DND-41 (cell line): ENCODE measurements at places on chromosomes 7 and 10.
A peak's percentile ranks its signal among the peaks of the same experiment; 100 is the strongest.

DNA sequence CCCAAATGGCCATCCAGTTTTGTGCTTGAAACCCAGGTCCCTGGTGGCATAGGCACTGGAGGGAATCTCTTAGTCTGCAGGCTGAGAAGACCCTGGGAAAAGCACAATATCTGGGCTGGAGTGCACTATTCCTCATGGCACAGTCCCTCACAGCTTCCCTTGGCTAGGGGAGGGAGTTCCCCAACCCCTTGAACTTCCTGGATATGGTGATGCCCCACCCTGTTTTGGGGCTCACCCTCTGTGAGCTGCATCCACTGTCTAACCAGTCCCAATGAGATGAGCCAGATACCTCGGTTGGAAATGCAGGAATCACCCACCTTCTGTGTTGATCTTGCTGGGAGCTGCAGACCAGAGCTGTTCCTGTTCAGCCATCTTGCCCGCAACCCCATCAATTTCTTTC lies 19.8 kb upstream of the NAMPT start:
- no peak overlapping the region for H3K27ac ChIP-seq
- no peaks in the 10 kb centered on the region for H3K36me3 ChIP-seq
- H3K27me3 ChIP-seq = peaks cover 5% of the 10 kb centered on the region
- H3K4me1 ChIP-seq = no peaks in the 10 kb centered on the region
- no peak overlapping the region for H3K4me3 ChIP-seq

DNA sequence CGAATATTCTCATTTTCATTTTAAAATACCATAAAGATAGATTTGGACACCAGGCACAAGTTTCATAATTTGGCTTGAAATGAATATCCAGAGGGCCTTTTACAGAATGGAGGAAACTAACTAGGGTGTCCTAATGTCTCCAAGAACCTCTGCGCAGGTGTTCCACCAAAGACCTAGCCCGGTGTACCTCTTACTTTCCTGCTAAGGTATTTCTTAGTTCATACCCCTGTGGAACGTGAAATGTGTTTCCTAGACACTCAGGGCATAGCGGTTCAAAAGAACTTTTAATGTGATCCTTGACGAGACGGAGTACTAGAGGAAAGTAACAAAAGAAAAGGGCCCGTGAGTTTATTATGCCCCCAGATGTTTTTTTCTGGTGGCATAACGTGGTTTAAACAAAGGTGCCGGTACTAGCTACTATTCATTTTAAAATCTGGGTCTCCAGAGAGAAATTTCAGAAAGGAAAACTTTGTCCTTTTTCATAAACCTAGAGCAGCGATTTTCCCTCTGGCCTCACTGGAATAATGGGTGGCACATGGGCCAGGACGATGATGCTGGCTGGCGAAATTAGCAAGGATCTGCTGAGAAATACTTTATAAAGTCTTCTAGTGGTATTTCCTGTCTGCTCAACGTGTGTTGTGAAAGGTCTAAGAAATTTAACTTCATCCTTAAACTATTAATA lies 1.4 kb downstream of the APBB1IP start:
- H3K27ac ChIP-seq = peak overlapping the region; percentile 94
- H3K4me3 ChIP-seq = peak overlapping the region; percentile 93
- H3K36me3 ChIP-seq = peaks cover 32% of the 10 kb centered on the region
- no peaks in the 10 kb centered on the region for H3K27me3 ChIP-seq
- peak; percentile 32 for DNase-seq

DNA sequence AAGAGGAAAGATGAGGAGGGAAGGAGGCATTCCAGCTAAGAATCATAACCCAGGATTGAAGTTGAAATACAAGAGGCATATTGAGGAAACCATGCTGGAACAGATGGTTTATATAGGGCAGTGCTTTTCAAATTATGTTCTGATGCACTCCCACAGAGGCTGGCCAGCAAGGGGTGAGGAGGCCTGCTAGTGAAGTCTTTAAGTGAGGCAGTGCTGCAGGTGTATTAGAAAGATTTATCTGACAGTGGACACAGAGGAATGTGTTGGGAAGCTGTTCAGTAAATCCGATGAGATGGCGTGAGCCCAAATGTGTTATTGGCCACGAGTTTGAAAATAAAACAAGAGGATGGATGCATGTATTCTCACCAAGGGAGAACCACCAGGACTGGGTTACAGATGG lies 28.6 kb downstream of the REEP3 start:
- no peak for DNase-seq
- H3K27ac ChIP-seq = no peak overlapping the region
- H3K36me3 ChIP-seq = no peaks in the 10 kb centered on the region
- no peak overlapping the region for H3K4me3 ChIP-seq

- H3K4me3 ChIP-seq = no peak overlapping the region
- H3K27me3 ChIP-seq = peaks cover 13% of the 10 kb centered on the region
- H3K27ac ChIP-seq = no peak overlapping the region
- no peaks in the 10 kb centered on the region for H3K36me3 ChIP-seq
- no peak for DNase-seq
- H3K4me1 ChIP-seq = no peaks in the 10 kb centered on the region
Measured at GRCh38 chr10:104139221-104139620, 17.2 kb downstream of the SFR1 start.

DNA sequence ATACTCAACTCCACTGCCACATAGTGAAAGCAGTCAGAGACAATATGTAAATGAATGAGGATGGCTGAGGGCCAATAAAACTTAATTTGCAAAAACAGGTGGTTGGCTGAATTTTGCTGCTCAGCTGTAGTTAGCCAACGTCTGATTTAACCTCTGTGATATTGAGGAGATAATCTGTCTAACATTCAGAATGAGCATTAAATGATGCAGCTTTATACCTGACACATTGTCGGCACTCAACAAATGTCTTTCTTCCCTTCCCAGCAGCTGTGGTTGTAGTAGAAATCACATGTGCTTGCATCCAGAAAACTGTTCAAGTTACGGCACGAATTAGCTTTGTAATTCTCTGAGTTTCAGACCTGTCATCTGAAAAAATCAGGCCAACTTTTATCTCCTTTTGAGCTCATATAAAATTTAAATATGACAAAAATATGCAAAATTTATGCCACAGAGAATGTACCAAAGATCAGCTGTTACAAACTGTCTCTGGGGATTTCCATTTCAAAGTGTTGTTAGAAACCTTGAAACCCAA lies 1239.7 kb downstream of the GATA3 start:
- H3K36me3 ChIP-seq = no peaks in the 10 kb centered on the region
- H3K27me3 ChIP-seq = no peaks in the 10 kb centered on the region
- no peak overlapping the region for H3K27ac ChIP-seq
- no peak overlapping the region for H3K4me3 ChIP-seq
- DNase-seq = no peak
- 0 out of 2 replicates have a peak, but pooled peaks cover 2% of the 10 kb centered on the region for H3K4me1 ChIP-seq

- H3K27me3 ChIP-seq = no peaks in the 10 kb centered on the region
- peaks cover 16% of the 10 kb centered on the region for H3K4me1 ChIP-seq
- no peak overlapping the region for H3K4me3 ChIP-seq
- no peak for DNase-seq
- H3K36me3 ChIP-seq = no peaks in the 10 kb centered on the region
Measured at GRCh38 chr10:68318331-68319059, 13.4 kb upstream of the HNRNPH3 start.

DNA sequence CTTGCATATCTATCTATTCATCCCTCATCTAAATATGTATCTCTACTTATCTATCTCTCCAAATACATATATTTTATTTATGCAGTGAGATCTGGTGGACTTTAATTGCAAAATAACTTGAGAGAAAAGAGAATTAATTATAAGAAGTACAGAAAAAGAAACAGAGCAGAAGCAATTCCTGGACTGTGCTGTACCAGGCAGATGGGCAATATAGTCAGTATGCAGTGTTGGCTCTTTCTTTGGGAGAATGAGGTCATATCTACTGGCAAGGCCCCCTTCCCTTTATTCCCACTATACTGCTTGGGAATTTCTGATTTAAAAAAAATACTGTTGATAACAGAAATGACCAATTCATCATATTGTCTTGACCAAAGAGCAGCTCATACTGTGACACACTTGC lies 49.0 kb upstream of the TOMM7 start:
- no peak for DNase-seq
- no peaks in the 10 kb centered on the region for H3K4me1 ChIP-seq
- no peaks in the 10 kb centered on the region for H3K36me3 ChIP-seq
- no peak overlapping the region for H3K4me3 ChIP-seq
- H3K27me3 ChIP-seq = no peaks in the 10 kb centered on the region
- H3K27ac ChIP-seq = no peak overlapping the region

- no peaks in the 10 kb centered on the region for H3K27me3 ChIP-seq
- no peak overlapping the region for H3K27ac ChIP-seq
- no peak for DNase-seq
- H3K4me1 ChIP-seq = no peaks in the 10 kb centered on the region
Measured at GRCh38 chr10:3636356-3637181, 148.4 kb downstream of the KLF6 start.

GRCh38 chr7:37709631-37710509 lies 26.3 kb downstream of the GPR141 start:
- no peak overlapping the region for H3K4me3 ChIP-seq
- no peak for DNase-seq
- 0 out of 2 replicates have a peak, but pooled peaks cover 3% of the 10 kb centered on the region for H3K4me1 ChIP-seq
- H3K27ac ChIP-seq = no peak overlapping the region
- no peaks in the 10 kb centered on the region for H3K36me3 ChIP-seq
